AG09319 (cell line): ENCODE measurements at places on chromosomes 2 and 18.

DNA sequence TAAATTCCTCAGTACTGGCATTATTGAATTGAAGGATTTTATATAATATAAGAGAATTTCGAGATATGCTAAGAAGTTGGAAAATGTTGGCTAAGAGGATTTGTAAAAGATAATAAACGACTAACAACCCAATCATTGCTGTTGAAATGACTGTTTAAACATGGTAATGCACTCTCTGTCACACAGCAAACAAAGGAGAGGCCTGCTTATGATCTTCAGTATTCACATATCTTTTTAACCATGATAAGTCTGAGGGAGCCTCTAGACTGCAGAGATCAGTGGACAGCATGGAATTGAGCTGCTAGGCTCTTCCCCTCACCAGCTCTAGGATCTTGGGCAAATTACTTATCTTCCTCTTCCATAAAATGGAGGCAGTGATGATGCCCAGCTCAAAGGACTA is 2.7 kb downstream of the KCTD18 start:
- no peak for DNase-seq

- no peak for DNase-seq
These were observed 114.9 kb upstream of the OSR1 start for GRCh38 chr2:19473350-19473749.

- DNase-seq = no peak
These were observed 141.6 kb downstream of the TWIST2 start for GRCh38 chr2:238989484-238989883.

- no peak for DNase-seq
These were observed 287.8 kb upstream of the CCDC68 start for GRCh38 chr18:55247032-55247431.

DNA sequence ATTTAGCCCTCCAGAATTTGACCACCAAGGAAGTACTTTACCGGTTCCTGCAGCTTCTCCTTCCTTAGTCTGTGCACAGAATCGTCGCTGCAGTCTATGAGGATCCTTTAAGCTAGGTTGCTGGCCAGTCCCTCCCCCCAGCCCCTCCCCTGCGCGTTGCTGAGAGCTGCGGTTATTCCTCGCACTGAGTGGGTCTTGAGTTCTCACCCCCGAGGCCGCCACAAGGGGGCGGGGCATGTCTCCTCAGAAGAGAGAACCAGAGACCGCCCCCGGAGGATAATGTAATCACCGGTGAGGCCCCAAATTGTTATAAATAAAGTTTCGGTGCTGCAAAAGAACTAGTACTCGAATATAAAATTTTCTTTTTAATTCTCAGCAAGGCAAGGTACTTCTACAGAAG is 1184.9 kb upstream of the CDH2 start:
- DNase-seq = no peak

DNA sequence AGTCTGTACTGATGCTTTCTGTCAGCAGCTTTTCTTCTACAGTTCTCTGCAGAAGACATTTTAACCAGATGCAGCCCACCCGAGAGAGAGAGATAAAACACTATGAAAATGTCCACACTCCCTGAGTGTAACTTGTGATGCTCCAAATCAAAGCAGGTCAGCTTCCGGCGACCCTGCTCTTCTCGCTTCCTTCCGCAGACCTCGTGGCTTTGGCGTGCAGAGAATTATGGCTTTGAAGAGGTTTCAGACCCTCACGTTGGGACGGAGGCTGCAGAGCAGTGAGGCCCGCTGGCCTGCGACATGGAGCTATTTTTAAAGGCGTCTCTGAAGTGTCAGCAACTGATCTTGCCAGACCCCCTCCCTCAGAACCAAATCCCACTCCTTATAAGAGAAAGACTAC is 41.8 kb downstream of the TMEM163 start:
- DNase-seq = no peak

- DNase-seq = no peak
These were observed 20.0 kb downstream of the SLC66A2 start for GRCh38 chr18:79931475-79931874.
